NCI-H748 treated with DMSO at 0.1 percent for 48 hours (cell line): ENCODE measurements at places on chromosomes 2 and 18.

DNA sequence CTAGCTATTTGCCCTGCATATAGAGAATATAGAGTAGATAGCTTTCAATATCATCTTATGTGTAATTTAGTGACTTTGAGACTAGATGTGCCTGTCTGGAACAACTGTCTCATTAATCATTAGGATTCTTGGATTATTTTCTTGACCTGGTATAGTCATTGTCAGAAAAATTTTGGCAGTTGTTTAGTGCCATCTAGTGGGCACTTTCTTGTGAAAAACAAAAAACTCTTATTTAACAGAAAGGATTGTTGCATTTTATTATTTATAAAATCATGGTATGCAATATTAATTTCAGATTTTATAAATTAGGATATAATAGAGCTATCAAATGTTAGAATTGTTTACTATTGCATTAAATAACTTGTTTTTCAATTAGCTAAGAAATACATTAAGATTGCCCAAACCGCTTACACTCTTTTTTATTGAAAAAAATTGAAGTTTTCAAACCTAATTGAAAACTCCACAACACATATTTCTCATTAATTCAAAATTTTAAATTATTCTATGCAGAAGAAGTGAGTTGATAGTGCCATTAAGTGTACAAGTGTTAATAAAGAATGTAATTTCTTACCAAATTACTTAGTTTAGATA lies 80.3 kb downstream of the DYNAP start:
- DNase-seq = peak; percentile 20

DNA sequence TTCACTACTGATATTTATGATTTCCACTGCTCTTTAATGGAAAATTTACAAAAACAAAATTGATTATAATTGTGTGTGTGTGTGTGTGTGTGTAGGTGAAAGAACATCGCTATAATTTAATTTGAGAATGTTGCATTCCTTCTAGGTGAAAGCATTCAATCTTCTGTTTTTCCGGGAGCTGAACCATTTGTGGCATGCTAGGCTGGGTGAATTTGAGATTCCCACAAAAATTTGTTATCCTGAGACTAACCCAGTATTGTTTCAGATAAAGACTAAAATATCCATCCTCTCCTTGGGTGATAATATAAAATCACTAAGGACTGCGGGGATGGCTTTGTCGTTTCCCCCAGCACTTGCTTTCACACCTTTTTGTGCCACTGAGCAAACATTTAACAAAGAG lies 911.2 kb upstream of the PIK3C3 start:
- DNase-seq = peak; percentile 29

DNA sequence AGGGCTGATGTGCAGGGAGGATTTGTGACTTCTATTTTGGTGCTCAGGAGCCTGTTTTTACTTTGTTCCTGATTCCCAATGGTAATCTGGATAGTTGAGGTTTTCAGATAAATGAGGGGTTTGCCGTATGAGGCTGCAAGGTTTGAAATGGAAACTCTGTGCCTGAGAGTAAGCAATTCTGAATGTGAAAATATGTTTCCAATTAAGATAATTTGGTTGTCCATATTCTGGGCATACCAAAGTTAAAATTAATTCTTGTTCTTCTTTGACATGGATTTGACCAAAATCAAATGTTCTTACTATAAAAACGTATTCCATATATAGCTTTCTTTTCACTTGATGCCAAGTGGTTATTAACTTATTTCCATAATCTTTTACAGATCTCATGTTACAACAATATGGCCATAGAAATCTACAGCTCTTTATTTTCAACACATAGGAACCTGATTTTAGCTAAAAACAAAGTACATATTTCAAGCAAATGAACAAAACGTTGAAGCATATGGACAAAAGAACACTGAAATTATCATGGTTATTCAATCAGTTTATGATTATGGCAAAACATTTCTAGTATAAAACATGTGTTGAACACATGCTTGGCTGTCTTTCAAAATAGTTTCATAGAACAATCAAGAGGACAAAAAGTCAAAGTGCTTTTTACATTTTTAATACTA lies 63.4 kb upstream of the ARHGAP28 start:
- DNase-seq = no peak

GRCh38 chr2:237282568-237283128 lies 131.3 kb downstream of the COL6A3 start:
- no peak for DNase-seq

GRCh38 chr2:170716851-170717598 lies 1.9 kb downstream of the SP5 start:
- peak; percentile 53 for DNase-seq
